ENCODE measurements at places on chromosomes 2 and 18.

DNA sequence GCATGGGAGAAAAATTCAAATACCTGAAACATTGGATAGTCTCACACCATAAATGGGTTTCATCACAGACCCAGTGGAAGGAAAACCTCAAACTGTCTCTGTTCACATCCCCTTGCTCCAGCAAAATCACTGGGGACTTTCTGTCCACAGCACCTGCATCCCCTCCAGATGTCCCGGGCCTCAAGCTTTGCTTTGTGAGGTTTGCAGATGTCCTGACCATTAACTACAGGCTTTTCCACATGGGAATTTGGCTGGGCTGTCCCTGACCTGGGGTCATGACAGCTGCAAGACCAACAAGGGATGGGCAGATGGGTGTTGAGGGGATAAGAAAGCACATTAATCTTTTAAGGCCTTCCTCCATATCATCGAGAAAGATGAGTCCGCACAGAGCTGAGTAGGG, 427.9 kb downstream of the TXNL1 start:
- DNase-seq = no peak

- peak; percentile 15 for DNase-seq
Observed at GRCh38 chr2:133247631-133248030, 320.6 kb downstream of the NCKAP5 start.

DNA sequence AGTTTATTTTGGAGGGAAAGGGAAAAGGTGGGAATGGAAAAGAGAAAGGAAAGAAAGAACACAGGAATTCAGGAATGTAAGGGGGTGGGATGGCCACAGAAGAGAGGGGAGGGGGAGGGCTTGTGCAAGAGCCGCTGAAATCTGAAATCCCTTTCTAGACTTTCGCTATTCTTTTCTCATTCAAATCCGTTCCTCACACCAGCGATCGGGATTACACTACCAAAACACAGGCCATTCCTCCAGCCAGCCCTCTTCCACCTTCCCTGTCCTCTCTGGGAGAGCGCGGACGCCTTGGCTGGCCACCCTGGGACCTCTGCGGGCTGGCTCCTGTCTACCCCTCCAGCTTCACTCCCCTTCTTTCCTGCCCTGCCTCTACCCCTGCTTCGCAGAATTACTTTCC, 102.3 kb downstream of the CDCA7 start:
- no peak for DNase-seq

- DNase-seq = no peak
Observed at GRCh38 chr2:234398531-234398930, 98.3 kb downstream of the ARL4C start.

DNA sequence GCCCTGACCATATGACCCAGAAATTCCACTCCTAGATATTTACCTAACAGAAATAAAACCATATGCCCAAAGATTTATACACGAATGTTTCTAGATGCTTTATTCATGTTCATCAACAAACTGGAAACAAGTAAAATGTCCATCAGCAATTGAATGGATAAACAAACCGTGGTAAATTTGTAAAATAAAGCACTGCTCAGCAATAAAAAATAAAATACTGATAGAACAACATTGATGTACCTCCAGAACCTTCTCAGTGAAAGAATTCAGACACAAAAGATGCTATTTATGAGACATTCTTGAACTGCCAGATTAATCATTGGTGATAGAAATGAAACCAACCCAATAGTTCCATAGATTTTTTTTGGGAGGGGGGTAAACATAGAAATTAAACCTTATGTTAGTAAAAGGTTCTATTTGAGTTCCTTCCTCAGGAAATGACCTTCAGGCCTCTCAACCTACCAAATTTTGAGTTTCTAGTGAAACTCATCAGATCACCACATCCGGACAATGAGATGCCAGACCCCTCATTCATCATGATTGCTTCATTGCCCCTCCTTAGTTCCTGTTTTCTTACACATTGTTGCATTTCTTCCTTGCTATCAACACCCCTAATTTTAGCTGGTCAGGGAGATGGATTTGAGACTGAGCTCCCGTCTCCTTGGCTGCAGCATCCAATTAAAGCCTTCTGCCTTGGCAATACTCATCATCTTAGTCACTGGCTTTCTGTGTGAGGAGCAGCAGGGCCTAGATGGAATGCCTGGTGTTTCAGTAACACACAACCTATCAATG, 203.5 kb downstream of the LPIN1 start:
- no peak for DNase-seq

DNA sequence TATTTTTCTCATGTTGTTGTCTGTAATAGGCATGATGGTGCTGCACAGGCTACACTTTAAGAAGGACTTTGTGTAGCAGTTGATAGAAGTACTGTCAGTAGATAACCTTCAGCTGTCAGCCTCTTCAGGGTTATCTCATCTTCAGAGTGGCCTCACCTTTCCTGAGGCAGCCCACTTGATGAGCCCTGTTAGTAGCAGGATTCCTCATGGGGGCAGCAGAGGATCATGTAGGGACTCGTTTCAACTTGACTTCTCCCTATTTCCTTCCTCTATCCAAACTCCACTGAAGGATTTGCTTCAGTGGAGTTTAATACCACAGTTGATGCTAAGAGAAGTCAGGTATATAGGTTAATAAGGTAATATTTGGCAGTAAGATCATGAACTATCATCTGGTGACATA, 530.3 kb upstream of the FSIP2 start:
- DNase-seq = no peak

DNA sequence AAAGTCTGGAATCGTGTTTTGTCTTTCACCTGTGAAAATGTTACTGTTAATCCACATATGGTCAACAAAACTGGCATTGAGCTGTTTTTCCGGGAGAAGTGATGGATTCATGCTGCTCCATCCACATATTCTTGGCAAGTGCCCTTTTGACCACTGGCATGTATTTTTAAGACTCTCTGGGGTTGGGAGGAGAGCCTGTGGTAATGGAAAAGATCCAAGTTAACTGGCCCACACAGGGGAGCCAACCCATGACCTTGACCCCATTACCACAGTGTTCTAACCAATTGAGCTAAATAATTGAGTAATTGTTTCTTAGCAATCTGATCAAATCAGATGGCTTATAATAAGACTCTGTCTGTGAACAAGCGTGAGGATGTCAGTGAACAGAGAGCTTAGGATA, 296.2 kb upstream of the NRP2 start:
- no peak for DNase-seq

GRCh38 chr2:98912221-98912851, 23.7 kb downstream of the CRACDL start:
- no peak for DNase-seq

GRCh38 chr2:142868229-142868762, 9.2 kb upstream of the KYNU start:
- peak; percentile 70 for DNase-seq

DNA sequence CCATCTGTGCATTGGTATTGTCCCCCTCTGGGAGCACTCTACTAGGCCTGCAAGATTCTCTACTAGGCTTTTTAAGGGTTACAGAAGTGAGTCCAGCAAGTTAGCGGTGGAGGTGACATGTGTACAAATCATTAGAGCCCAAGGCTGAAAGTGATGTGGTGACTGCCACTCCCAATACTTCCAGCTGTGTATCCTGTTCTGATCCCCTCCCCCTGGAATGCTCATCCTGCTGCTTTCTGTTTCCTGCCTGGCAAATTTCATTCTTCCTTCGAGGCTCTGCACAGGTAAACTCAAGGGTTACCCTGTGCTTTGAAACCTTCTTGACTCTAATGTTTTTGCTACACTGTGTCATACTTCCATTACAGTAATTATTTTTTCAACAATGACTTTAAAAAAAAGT, 258.5 kb upstream of the REV1 start:
- no peak for DNase-seq

- no peak for DNase-seq
Observed at GRCh38 chr18:45958027-45958426, 9.1 kb downstream of the EPG5 start.

DNA sequence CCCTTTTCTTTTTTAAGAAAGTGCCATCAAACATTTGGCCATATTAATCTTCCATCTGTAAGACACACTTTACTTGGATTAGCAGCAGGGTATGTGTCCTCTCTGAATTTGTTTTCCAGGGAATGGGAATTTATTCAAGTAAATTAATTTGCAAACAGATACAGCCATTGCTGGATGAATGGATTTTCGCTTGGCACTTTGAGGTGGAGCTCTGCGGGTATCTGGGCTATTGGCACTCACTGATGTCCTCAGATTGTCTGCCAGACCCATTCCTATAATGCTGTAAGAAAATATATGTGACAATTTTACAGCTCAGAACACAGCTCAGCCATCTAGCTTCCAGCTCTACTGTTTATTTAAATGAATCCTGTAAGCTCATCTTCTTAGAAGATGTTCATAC, 201.2 kb upstream of the CDH20 start:
- no peak for DNase-seq

DNA sequence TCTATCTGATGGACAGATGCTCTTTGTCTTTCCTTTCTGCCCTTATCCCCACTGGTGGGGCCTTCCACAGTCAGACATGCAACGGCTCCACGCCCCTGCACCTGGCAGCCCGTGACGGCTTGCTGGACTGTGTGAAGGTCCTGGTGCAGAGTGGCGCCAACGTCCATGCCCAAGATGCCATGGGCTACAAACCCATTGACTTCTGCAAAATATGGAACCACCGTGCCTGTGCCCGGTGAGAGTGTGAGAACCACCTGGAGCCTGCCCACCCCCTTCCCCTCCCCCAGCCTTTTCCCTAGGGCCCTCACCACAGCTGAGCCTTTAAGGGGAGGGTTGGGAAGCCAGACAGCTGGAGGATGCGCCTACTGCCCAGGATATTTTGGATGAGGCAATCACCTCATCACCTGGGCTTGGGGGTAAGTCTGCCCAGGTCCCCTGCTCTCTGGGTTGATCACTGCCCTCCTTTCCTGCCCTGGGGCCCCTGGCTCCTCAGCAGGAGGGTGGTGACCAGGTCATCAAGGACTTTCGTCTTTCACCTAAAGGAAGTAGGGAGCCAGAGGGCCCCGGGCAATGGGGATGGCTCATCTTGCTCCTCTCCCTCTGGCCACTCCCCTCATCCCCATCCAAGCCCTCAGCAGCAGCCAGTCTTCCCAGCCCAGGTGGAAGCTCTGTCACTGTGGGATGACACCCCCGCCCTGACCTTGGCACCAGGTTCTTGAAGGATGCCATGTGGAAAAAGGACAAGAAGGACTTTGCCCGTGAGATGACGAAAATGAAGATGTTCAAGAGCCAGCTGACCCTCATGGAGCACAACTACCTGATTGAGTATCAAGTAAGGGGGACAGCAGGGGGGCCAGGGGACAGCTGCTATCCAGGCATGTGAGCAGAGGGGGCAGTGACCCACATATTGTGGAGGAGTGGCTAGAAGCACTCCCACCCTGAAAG, 3.7 kb downstream of the ANKRD53 start:
- DNase-seq = no peak

GRCh38 chr18:79612291-79613108, 67.1 kb upstream of the CTDP1 start:
- DNase-seq = no peak

GRCh38 chr18:25759111-25759510, 331.3 kb downstream of the SS18 start:
- DNase-seq = no peak

DNA sequence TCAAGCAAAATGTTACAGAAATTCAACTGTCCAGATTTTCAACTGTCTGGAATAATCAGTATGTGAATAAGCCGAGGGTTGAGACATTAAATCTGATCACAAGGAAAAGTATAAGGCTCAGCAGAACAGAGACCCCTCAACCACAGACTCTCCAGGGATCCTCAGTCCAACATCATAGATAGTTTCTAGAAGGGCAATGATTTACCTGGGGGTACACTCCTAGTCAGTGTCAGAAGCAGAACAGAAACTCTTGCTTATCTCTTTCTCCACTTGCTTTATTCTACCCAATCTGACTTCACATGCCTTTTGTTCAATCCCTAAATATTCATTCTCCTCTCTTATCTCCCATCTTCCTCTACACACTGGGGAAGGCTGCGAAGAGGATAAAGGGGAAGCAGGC, 36.4 kb downstream of the ICOS start:
- DNase-seq = no peak

DNA sequence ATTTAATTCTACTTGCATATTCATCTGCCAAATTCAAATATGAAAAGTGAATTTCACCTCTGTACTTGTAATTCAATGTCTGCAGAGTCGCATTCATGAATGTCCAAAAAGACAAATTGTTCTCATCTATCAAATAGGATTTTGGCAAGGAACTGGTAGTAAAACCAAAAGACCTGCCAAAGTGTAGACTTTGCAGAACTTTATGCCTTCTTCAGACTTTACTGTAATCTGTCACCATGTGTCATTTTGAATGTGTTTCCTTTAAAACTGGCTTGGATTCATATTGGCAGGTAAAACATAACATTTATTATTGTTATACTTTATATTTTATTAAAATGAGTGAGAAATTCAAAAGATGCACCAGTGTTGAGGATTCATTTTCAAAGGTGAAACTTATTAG, 701.9 kb upstream of the LINC00305 start:
- no peak for DNase-seq

- DNase-seq = no peak
Observed at GRCh38 chr2:80086831-80087230, 217.7 kb downstream of the LRRTM1 start.

- no peak for DNase-seq
Observed at GRCh38 chr2:96431319-96431718, 73.8 kb downstream of the NEURL3 start.

DNA sequence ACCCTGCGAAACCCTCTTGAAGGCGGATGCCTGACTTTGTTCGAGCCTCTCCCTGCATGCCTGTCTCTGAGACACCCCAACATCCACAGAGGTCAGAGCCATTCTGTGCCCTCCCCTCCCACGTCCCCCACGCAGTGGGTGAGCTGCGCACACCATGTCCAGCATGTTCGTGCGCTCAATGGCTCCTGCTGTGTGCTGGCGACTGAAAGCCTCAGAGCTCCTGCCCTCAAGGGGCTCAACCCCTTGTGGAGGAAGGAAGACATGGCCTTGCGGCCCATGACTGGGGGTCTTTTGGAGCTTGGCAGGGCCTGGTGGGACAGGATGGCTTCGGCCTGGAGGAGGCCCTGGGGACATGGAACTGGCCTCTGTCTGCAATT, 45.7 kb downstream of the ANKMY1 start:
- no peak for DNase-seq

- DNase-seq = no peak
Observed at GRCh38 chr18:21663578-21663977, 41.0 kb downstream of the ABHD3 start.

Measured in bone marrow (tissue), 2 donors.